Esophagus squamous epithelium (tissue), 5 donors: ENCODE measurements at places on chromosomes 6 and 20.

- DNase-seq: no peak
Observed at GRCh38 chr6:41122373-41122772, 31.8 kb downstream of the TREML1 start.

- no peak for DNase-seq
Observed at GRCh38 chr20:59525500-59526241, 78.7 kb upstream of the PHACTR3 start.

GRCh38 chr6:10759312-10759839 is 11.8 kb downstream of the TMEM14B start:
- no peak for DNase-seq

DNA sequence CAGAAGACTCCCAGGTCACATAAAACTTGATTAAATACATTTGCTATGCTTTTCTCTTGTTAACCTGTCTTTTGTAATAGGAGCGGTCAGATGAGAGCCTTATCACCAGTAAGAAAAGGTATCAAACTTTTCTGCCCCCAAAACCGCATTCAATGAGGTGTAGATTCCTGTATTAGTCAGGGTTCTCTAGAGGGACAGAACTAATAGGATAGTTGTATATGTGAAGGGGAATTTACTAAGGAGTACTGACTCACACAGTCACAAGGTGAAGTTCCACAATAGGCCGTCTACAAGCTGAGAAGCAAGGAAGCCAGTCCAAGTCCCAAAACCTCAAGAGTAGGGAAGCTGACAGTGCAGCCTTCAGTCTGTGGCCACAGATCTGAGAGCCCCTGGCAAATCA is 32.7 kb downstream of the PTPRK start:
- DNase-seq: no peak

DNA sequence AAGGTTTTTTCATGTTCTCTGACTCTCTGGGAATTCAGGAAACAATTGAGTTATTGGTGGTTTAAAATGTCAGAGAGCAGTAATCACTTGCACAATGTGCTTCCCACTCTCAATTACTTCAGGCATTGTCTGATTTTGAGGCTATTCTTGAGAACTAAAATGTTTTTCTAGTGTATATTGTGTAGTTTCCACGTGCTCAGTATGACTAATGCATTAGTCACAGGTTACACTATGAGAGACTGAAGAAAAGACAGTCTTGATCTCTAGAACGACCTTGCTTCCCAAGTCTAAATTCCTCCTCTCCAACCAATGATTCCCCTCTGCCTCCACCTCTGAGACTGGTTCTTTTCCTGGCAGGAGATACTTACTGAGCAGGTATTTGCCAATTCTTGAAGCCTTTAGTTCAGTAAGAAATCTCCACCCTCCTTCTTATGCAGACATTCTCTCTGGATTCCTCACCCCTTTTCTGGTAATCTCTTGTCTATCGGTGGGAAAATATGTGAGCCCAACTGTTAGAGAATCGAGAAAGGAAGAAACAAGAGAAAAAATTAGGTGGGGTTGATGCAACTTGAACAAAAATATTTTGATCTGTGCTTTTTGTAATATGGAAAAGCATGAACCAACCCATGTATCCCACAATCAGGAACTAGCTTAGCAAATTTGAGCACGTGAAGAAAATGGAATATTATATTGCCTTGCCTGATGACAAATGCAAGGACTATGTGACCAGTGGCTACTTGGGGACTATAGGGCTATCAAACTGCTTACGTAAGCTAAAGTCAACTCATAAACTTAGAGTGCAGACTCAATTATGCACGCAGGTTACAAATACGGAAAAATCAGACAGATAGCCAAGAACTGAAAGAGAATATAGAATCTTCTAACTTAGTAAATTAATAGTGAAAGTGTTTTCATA is 61.1 kb upstream of the SLC22A16 start:
- no peak for DNase-seq

- no peak for DNase-seq
Observed at GRCh38 chr6:69279805-69280204, 517.0 kb downstream of the LMBRD1 start.

DNA sequence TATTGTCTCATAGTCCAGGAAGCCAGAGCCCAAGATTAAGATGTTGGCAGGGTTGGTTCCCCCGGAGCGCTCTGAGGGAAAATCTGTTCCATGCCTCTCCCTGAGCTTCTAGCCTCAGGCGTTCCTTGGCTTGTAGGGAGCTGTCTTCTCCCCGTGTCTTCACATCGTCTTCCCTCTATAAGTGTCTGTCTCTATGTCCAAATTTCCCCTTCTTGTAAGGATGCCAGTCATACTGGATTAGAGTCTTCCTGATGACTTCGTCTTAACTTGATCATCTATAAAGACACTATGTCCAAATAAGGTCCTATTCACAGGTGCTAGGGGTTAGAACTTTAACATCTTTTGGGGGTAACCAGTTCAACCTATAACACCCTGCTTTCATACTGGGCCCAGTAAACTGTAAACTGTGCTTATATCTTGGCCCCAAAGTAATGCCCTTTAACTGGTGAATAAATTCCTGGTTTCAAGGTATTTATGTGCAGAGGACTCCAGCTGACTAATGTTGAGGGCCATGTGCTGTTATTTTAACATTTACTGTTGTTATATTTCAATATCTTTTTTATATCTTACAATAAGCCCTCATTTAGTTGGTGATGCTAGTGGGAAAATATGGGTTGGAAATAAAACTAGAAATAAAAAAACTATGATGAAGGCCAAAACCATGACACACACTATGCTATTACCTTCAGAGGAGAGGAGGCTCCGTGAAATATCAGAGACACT is 101.7 kb upstream of the IYD start:
- no peak for DNase-seq

DNA sequence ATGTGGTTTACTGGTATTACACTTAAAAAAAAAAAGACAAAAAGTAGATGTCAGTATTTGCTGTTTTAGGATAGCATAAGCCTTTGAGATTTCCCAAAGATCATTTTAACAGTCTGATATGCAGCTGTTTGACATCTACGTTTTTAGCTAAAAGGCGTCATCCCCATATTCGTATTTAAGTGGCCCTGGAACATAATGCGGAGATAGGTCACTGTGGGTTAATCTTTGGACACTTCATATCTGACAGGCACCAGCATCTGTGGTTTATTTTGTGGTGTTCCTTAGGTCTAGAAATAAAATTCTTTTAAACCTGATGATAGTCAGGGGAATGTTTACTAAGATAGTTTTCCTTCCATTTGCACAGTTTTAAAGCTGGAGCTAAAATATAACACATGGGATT is 313.7 kb downstream of the SOX4 start:
- DNase-seq: no peak

- DNase-seq: no peak
Observed at GRCh38 chr6:159071843-159072769, 27.3 kb upstream of the TAGAP start.

DNA sequence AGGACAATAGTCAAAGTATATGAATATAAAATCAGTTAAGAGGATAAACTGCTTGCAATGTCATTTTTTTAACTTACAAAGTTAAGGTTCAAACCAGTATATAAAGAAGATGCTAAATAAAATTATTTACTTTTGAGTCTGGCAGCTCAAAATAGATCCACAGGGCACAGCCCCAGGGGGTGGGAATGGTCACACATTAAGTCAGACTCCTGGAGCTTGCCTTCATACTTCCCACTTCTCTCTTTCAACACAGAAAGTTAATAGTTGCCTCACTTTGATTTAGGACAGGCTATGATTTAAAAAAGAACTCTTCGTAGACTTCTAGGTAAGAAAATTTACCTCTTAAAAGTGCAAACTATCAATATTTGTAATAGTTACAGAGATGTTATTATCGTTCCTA is 158.3 kb upstream of the RUNX2 start:
- DNase-seq: no peak

DNA sequence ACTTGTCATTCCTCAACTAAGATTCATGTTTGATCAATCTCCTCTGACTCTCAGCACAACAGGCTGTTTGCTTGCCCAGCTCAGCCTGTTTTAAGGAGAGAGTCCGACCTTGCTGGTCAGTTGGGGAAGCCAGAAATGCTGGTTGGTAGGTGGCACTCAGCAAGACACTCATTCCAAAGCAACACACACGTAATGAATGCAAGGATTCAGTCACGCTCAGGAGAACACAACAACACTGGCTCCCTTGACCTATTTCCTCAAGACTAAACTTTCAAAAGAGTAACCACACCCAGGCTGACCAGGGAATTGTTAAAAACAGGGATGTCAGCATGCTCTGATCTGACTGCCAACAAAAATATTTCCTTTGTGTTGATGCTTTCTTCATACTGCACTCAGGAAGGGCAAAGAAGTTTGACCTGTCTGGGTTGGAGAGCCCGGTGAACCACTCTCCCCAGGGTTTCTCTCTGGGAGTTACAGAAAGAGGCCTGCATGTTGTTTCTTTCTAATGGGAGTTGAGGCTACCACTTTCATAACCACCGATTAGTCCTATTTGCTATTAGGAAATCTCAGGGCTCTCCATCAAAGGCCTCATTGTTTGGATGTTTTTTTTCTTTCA is 25.6 kb upstream of the PREP start:
- no peak for DNase-seq

GRCh38 chr20:36167902-36168503 is 13.5 kb downstream of the EPB41L1 start:
- DNase-seq: no peak

GRCh38 chr6:11214901-11215300 is 17.6 kb downstream of the NEDD9 start:
- no peak for DNase-seq

DNA sequence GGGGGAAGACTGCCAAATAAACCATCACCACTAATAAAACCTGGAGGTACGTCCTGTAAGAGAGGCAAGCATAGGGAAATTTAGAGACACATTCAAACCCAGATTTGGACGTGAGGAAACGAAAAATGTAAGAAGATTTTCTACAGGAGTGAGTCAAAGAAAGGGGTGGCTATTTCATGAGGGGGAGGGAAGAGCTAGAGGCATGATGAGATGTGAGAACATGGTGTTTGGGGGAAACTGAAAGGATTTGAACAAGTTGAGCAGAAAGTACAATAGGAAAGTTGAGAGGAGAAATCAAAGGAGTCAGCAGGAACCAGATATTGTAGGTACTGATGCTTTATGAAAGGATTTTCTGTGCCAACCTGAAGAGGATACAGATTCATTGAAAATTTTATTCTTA is 179.1 kb upstream of the HS3ST5 start:
- no peak for DNase-seq

- DNase-seq: no peak
Observed at GRCh38 chr20:59515013-59515905, 89.1 kb upstream of the PHACTR3 start.

- no peak for DNase-seq
Observed at GRCh38 chr6:117298941-117299340, 33.6 kb downstream of the VGLL2 start.

- no peak for DNase-seq
Observed at GRCh38 chr6:72966628-72967280, 258.5 kb downstream of the KHDC1L start.

DNA sequence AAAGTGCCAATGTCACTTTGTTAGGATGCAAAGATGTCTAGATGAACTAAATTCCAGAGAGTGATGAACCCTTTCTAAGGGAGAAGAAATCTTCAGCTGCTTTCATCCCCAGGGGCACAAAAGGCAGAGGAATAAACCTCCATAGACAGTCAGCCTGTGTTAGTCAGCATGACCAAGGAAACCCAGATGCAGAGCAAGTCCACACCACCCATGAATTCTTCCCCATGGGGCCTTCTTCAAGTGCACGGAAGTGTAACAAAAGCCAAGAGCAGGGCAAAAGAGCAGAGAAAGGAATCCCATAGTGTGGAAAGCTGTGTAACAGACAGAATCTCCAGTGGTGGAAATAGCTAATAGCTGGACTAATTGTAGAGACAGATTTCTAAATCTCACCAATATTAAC is 50.0 kb downstream of the DCDC2 start:
- DNase-seq: no peak

DNA sequence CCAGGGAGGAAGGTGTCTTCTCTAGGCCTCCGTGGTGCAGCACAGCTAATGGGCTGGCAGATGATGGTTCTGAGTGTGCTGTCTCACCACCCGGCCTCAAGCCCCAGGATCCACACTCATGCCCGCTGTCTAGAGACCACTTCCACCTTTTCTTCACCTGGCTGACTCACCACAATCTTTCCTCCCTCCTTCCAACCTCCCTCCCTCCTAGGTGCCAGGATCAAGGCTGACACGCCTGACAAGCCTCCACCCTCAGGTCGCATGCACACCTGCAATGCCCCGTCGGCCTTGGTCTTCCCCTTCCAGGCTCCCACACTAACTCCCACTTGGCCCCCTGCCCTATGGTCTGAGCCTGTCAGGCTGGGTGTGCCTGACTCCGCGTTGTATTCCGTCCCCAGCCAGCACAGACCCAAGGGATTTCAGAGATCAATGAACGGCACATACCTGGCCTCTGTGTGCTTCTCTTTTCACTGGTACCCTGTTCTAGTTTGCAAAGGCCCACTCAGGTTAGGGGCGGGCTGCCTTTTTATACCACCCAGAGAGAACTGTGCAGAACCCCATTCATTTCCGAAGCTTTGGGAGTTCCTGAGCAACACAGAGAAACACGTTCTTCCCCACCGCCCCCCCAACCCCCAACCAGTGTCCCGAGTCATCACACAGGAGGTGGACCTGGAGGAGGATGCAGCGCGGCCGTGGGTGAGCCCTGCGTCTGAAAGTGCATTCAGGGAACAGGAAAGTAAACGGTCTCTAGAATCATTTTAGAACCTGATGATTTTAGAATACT is 39.3 kb downstream of the PMEPA1 start:
- DNase-seq: no peak

- DNase-seq: no peak
Observed at GRCh38 chr20:813390-813789, 20.1 kb upstream of the FAM110A start.

DNA sequence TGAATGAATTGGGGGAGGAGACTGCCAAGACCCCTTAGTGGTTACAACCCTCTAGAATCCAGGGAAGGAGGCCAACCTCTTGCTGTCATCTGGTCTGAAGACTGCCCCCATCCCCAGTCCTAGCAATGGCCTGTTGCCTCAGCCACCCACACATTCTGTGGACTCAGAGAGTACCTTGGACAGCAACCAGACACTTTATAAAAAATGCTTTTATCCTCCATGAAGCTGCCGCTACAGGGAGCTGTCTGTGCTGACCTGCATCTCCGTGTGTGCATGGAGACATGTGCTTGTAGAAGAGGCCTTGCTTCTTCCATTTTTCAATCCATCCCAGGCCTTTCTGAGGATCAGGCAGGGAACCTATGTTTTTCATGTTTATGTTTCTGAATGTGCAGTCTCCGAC is 15.2 kb downstream of the CDH22 start:
- no peak for DNase-seq

GRCh38 chr20:24303393-24304170 is 165.8 kb upstream of the SYNDIG1 start:
- no peak for DNase-seq

DNA sequence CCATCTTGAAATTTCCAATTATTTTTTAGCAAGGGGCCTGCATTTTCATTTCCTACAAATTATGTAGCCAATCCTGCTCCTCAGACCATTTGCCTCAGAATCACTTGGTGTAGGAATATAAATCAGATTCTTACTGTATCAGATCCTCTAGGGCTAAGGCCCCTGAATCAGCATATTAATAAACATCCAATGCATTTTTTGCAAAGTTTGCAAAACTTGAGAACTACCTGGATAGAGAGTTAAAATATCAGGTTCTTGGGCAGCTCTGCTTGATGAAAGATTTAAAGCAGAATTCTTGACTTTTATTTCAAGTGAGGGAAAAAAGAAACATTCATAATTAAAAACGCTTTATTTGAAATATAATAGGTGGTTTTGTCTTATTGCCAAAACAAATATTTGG is 82.2 kb upstream of the MAN1A1 start:
- no peak for DNase-seq
